ENCODE measurements at places on chromosomes 4 and X.
A peak's percentile ranks its signal among the peaks of the same experiment; 100 is the strongest.

DNA sequence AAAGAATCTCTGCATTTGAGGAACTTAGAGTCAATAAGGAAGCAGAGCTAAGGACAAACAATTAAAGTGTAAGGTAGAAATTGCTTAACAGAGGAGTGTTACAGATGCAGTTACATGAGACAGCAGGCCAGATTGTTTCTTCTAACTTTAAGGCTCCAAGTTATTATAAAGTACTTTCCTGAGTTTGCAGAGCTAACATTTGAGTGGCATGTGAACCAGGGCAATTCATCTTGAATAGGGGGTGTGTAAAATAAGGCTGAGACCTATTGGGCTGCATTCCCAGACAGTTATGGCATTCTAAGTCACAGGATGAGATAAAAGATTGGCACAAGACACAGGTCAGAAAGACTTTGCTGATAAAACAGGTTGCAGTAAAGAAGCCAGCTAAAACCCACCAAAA is 7.6 kb upstream of the LNX1 start:
- DNase-seq = no peak

GRCh38 chr4:6308899-6309643 is 39.4 kb downstream of the WFS1 start:
- DNase-seq = no peak

- DNase-seq = no peak
Observed at GRCh38 chr4:47651231-47651630, 166.2 kb downstream of the ATP10D start.

GRCh38 chr4:116400480-116400879 is 684.9 kb downstream of the TRAM1L1 start:
- DNase-seq = no peak

- DNase-seq = no peak
Observed at GRCh38 chr4:151692443-151692782, 68.4 kb downstream of the GATB start.

GRCh38 chr4:94408549-94409374 is 43.0 kb upstream of the PDLIM5 start:
- DNase-seq = no peak

DNA sequence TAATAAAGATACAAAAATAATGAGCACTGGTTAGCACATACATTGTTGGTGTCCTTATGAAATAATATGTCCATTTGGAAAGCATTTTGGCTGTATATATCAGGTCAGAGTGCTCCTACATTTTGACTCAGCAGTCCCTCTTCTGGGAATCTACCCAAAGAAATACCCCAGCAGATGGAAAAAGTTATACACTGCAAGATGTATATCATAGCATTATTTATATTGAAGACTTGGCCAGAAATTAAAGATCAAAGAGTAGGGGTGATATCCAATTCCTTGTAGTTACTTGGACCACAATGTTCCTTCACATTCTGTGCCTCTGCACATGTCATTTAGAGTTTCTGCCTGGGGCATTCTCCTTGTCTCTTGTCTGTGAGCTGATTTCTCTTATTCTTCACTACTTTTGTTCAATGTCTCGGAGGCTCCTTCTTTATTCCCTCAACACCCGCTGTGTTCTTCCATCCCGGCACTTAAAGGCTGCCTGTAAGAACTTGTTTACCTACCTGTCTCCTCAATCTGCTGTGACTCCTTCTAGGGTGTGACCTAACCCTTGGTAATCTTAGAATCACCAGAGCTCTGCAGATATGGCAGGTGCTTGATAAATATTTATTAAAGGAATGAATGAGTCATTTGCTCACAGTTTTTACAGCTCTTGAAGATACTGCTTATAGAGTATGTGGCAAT is 3.1 kb upstream of the TSPAN5 start:
- DNase-seq = no peak

- no peak for DNase-seq
Observed at GRCh38 chr4:65370709-65371108, 299.6 kb downstream of the EPHA5 start.

DNA sequence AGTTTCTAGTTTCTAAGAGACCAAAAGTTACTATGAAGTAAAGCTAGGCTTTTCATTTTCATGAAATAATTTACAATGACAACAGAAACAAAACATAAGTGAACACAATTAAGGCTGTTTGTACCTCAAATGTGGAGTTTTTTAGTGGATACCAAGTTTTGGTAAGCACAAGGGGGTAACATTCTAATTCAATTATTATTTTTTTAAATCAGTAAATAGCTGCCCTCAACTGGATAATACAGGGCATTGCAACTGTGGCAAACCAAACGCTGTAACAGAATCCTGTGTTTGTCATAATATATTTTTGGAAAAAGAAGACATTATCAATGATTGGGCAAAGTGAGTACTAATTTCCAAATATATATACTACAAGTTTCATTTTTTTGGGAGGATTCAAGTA is 150.3 kb downstream of the FBXW7 start:
- no peak for DNase-seq

DNA sequence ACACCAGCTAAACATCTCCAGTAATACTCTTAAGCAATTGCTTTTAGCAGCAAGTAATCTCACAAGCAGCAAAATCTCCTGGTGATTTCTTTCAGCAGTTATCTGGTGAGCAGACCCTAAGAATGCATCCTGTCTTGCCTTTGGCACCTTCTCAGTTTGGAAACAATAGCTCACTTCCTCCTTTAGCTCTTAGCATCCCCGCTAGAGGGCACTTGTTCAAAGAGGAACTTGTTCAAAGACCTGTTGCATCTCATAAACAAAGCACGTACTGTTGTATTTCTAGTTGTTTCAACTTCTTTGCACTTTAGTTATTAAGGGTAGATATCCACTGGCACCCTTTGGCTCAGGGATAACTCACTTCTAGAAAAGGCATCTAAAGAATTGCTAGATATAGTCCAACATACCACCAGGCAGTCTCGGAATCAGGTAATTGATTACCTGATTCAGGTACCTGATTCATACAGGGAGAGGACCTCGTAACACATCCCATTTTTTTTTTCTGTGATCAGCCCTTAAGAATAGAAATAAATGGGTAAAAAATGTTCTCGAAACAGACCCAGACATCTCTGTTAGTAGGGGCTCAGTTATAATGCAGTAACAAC is 81.9 kb upstream of the QRFPR start:
- no peak for DNase-seq

DNA sequence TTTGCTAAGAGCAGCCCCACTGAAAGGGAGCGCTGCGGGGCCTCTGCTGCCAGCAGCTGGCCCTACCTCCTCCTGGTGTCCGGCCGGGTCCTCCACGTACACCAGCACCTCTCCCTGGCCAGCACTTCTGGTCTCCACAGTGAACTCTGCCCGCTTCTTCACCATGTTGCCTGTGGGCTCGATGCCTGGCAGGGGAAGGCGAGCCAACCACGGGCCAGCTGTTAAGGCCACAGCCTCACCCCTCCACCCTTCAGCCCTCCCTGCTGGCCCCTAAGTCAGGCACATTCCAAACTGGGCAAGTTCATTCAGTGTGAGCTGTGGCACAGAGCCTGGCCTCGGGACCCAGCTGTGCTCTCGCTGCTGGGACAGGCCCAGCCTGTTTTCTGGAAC is 7.8 kb downstream of the FLNA start:
- DNase-seq = no peak

DNA sequence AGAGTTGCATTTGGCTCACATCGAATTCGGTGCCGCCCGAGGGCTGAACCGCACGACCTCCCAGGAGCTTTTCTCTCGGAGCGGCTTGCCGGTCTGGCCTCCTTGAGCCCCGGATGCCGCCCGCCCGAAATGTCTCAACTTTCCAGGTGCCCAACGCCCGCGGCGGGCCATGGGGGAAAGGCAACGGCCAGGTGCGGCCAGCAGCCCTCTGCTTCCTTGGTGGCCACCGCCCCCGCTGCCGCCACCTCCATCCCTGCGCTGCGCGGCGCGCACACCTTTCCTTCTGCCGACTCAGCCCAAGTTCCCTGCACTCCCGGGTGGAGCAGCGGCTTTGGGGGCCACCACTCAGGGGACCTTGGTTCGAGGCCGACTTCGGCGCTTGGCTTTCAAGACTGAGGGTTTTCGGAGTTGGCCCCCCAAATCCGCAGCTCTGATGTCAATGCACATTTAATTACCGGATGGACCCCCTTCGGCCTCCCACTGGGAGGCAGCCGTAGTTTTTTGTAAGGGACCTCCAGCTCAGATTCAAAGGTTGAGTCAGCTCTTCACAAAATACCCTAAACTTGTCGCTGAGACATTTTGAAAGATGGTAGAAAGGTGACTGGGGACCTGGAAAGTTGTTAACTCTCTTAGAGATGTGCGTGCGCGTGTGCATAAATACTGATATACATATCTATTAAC is 1.1 kb downstream of the AFF2 start:
- DNase-seq = peak; percentile 50

GRCh38 chr4:60944060-60944459 is 256.1 kb upstream of the ADGRL3 start:
- no peak for DNase-seq

DNA sequence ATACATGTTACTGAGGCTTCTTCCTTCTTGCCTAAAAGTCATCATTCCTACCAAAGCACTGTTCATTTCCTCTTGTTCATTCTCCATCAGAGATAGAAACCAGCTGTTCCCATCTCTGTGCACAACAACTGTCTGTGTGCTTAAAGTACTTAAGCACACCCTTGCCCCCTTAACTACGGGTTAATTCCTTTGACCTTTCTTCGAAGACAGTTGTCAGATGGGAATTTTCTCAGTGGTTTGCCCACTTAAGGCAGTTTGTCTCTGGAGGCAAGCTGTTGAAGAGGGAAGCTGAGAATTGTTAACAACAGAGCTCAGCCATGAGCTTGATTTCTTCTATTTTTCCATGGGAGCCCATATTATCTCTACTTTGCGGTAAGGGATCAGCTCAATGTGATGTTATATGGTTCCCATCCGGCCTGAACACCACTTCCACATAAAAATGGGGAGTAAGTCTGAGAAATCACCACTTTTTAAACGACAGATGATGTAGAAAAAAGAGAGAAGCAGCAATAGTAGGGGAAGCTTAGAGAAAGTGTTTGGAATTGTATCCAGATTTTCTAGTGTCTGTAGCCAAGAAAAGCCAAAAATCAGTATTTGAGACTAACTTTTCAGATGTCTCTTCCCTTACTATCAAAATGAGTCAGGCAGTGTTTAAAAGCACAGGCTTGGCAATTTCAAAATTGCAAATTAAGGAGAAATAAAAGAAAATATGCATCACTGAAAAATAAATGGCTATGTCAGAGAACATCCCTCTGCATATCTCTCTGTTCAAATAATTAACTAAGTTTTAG is 194.4 kb downstream of the SLIT2 start:
- no peak for DNase-seq

GRCh38 chrX:102599951-102600579 is 750 bp downstream of the ARMCX5 start:
- DNase-seq = no peak

DNA sequence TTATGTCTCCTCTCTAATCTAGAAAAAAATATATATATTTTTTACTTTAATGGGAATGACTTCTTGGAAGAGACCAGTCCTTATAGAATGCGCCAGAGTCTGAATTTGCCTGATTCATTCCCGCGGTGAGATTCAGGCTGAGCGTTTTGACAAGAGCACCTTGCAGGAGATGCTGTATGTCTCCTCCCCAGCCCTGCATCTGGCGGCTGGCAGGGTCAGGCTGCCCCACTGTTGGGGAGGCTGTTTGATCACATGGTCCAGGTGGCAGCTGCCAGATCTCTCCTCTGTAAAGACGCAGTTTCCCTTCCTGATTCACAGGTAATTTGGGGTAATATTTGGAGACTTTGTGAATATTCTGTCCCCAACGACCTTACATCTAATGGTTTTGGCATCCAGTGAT is 9.7 kb downstream of the PDZD4 start:
- DNase-seq = no peak

DNA sequence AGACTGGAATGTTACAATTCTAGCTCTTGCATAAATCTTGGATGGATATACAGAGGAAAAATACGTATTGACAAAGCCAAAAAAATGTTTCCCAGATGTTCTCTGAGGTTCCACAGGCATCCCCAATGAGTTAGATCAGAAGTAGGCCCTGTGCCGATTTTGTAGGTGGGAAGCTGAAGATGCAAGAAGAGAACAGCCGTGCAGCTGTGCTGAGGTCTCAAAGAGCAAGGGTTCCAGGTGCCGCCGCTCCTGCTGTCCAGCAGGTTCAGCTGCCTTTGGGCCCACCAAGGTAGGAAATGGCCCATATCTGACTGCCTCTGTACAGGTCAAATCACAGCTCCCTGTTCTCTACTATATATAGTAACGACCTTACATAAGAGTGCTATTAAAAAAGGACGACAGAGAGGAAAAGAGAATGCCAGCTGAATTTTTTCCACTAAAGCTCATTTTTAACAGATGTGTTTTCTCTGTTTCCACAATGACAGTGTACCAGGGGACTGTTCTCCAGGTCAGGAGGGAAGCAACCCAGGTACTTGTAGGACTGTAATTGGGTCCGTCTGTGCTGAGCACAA is 155.6 kb downstream of the CBR4 start:
- DNase-seq = no peak

Measured in suprapubic skin (tissue), 4 donors.